ENCODE measurements at places on chromosomes 16 and 17.

GRCh38 chr16:11264155-11264832, 4.8 kb downstream of the TNP2 start:
- DNase-seq, result no peak

GRCh38 chr16:75252049-75252864, 833 bp upstream of the BCAR1 start:
- no peak for DNase-seq

DNA sequence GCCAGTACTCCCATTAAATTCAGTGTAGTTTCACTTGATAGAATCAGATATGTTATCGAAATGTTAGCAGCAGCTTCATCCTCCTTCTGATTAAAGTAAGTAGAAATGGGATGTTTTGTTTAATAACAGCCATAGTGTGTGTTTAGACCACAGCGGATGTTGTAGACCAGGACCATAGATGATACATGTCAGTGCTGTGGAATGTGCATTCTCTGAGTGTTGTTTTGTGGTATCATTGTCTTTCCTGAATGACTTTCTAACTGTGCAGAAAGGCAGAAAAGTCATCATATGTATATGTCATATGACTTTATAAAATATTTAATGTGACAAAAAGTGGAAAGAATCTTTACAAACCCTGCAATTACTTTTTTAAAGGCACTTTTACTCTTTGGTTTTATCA, 55.6 kb downstream of the CYLD start:
- no peak for DNase-seq

GRCh38 chr16:51225878-51226277, 74.8 kb upstream of the SALL1 start:
- DNase-seq, result no peak

DNA sequence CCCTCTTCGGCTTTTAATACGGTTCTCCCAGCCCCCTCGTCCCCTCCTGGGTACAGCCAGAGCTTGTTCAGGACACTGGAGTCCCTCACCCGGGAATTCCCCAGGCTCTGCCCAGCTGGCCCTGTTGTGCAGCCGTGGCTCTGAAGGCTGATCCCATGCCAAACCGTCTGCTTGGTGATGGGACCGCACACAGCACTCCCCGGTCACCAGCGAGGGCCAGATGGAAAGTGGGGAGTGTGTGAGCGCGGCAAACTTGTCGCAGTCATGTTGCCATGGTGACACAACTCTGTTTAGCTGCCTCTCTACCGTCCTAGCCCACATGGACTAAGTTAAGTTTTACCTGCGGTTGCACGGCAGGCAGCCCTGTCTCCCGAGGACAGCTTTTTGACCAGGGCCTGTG, 107.9 kb downstream of the RAP1GAP2 start:
- DNase-seq, result no peak

- no peak for DNase-seq
These were observed 58.1 kb downstream of the WDR59 start for GRCh38 chr16:74926805-74927204.

Measured in AG04450 (cell line).